ENCODE measurements at places on chromosomes 7 and 10. TPM values are rescaled to one million over a fixed set of nuclear protein-coding genes. Genes with fewer than 3 reads are reported as not detected.

The STYXL1 gene
- total RNA-seq: 100 TPM

The PRTFDC1 gene
- 15.3 TPM for total RNA-seq

The EN2 gene
- not detected for total RNA-seq

The CPA2 gene
- total RNA-seq: not detected

The HTR5A gene
- not detected for total RNA-seq

The CALHM1 gene
- not detected for total RNA-seq

The OR2A12 gene
- total RNA-seq: not detected

The CREB5 gene
- total RNA-seq: 2.3 TPM

The PTF1A gene
- not detected for total RNA-seq

The NPC1L1 gene
- not detected for total RNA-seq

The CRYGN gene
- not detected for total RNA-seq

The NET1 gene
- 28.5 TPM for total RNA-seq

The EFCAB10 gene
- total RNA-seq: not detected

The ABCA13 gene
- not detected for total RNA-seq

The SFTPA1 gene
- total RNA-seq: not detected

The NODAL gene
- not detected for total RNA-seq

The FBXL13 gene
- total RNA-seq: 1.4 TPM

The PLAU gene
- total RNA-seq: 14.9 TPM

The PHF14 gene
- total RNA-seq: 9.0 TPM

The PPP1R17 gene
- total RNA-seq: not detected

The FEZF1 gene
- not detected for total RNA-seq

The BHLHA15 gene
- total RNA-seq: not detected

The ADAMTS14 gene
- 0.18 TPM for total RNA-seq

The IL15RA gene
- 11.9 TPM for total RNA-seq

The AUTS2 gene
- total RNA-seq: under 0.01 TPM

The C10orf95 gene
- not detected for total RNA-seq

The FAM25C gene
- total RNA-seq: not detected

The CLRN3 gene
- total RNA-seq: not detected
